ENCODE measurements at places on chromosomes 3 and 15.

DNA sequence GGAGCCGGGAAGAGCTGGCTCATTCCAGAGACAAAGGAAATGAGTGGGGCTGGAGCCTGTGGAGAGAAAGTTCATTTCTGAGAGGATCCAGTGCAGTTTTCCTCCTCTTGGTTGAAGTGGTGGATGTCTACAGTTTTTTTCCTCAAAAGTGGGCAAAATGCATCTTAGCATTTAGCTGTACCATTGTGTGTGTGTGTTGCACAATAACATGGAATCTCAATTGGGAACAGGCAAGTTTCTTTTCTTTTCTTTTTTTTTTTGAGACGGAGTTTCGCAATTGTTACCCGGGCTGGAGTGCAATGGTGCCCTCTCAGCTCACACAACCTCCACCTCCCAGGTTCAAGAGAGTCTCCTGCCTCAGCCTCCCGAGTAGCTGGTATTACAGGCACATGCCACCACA, 101.5 kb upstream of the UBE2E1 start:
- no peak for DNase-seq

DNA sequence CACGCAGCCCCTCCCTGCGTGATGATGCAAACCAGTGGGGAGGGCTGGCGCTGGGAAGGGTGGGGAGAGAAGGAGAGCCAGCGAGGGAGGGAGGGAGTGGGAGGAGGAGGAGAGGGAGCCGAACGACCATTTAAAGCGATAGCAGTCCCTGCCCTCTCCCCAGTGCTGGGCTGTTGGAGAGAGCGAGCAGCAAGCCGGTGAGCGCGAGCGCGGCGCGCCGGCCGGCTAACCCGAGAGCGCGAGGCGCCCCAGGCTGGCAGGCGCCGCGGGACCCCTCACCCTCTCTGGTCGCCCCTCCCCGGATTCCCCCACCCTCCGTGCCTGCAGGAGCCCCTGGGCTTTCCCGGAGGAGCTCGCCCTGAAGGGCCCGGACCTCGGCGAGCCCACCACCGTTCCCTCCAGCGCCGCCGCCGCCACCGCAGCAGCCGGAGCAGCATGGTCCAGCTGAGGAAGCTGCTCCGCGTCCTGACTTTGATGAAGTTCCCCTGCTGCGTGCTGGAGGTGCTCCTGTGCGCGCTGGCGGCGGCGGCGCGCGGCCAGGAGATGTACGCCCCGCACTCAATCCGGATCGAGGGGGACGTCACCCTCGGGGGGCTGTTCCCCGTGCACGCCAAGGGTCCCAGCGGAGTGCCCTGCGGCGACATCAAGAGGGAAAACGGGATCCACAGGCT, at the start of gene GRM7:
Gene GRM7 (plus strand): TSS at position 162 of the 671 bp plus-strand sequence.
- DNase-seq = no peak

DNA sequence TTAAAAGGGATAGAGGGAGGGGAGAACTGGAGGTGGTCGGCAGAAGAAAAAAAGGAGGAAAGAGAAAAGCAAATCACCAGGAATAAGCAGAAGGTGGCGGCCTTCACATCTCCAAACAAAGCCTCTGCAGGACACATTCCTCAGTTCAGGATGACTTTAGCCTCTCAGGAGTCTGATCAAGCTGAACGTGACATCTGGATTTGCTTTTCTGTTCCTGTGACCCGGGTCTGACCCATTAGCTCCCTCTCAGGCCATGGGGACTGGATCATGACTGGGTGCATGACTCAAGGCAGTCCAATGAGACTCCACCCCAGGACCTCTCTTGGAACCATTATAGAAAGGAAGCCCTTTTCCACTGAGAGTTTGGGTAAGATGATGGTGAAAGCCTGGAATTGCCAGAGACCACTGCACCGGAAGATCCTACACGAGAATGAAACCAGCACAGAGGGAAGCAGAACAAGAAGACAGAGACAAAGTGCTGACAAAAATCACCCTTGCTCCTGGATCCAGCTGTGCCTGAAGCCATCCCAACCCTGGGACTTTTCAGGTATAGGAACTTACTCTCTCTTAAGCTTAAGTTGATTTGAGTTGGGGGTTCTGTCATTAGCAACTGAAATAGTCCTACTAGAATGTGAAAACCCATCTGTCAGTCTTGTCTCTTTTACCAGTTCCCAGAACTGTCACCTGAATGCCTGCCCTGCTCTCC, 45.4 kb upstream of the RAD18 start:
- no peak for DNase-seq

DNA sequence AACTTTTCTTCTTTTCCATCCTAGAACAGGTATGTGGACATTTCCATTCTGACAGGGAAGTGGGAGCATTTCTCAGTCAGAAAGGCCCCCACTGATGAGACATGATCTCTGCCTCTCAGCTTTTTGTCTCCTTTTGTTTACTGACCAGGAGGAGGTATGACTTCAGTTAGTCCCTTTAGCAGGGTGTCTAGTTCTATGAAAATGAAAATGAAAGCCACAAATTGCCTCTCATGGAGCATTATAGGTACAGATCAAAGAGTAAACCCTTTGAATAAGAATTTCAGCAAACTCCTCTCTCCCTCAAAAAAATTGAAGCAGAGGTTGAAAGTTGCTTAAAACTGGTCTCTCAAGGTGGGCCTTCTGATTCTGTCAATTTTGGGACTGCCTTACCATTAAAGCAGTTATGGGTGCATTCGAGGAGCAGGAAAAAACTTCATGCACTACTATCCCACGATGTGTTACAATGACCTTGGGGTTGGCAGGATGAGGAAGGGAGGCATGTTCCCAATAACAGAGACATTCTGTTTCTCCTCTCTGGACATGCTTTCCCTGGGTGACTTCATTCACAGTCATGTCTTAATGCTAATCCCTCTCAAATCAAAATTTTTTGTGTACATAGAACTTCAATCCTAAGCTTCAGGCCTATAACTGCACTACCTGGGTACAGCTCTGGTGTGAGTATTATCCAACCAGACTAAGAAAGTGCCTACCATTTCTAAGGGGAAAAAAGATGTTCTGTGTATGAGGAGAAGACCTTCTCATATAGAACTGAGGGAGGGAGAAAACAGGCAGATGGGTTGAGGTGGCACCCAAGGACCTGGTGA, 50.6 kb upstream of the TBC1D23 start:
- no peak for DNase-seq

- no peak for DNase-seq
These were observed 481 bp downstream of the MASP1 start for GRCh38 chr3:187291001-187291511.

DNA sequence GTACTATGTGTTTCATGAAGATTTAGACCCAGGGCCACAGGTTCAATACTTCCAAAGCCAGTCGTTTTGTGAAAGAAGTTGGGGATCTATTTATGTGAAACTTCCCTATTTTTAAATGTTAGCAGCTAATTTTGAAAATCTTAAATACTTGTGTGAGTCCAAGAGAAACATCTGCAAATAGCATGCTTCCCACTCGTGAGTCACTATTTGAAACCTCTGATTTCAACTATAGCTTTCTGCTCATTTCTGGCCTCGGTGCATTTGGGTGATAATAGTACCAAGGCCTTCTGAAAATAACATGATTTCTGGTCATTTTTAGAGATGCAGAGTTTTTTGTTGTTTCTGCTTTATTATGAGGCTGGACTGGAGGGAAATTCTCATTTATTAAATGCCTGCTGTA, 110.0 kb downstream of the OPA1 start:
- DNase-seq = no peak

- DNase-seq = no peak
These were observed 180.7 kb downstream of the UBE2E2 start for GRCh38 chr3:23383875-23384274.

DNA sequence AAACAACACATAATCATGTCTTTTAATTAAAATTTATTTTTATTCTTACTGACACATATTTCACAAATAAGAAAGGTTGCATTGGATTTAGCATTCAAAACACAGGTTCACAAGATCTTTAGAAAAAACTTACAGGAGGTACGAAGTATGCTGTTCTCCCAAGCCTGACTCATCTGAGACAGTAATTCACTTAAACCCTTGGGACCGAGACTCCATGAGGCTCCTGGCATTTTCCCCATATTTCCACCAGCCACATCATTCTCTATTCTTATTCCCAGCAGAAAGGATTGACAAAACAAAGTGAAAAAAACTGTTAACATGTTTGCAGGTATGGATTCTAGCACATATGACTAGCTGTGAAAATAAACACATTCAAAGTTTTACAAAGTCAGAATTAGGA, 52.6 kb downstream of the CNTN3 start:
- DNase-seq = no peak

- no peak for DNase-seq
These were observed 42.5 kb downstream of the ATP2B2 start for GRCh38 chr3:10462641-10463532.

DNA sequence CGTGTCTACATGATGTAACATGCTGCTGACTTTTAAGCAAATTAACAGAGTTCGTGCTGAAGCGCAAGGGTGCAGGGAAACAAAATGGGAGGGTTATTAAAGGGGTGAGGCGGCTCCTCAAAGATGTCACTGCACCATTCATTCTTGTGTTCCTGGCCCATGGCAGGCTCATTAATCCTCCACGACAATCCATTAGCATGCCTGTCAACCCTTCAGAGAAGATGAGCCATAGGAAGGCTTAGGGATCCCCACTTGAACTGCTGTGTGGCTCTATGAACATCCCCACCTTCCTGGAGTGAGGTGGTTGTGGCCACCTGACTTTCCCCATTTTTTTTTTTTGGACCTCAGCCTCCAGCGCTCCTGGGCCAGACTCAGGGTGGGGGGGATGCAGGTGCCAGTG, 45.8 kb downstream of the IGF1R start:
- no peak for DNase-seq

- DNase-seq = no peak
These were observed 2.6 kb upstream of the NSMCE3 start for GRCh38 chr15:29272219-29272618.

- DNase-seq = no peak
These were observed 246.7 kb downstream of the RORA start for GRCh38 chr15:60982249-60982910.

DNA sequence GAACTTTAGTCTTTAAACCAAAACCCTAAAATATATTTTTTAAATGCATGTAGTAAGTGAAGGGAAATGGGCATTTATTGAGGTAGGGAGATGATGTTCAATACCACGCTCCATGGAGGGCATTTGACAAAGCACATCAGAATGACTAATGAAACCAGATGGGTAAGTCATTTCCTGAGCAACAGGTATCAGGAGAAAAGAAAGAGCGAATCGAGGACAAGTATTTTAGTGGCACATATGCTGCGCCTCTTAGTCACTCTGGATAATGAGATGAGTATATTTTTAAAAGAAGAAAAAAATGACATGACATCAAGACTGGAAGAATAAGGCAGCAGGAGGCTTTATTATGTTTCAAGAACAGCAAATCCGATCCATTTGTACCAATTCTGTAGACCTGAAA, 129.0 kb upstream of the ARHGEF3 start:
- DNase-seq = no peak

DNA sequence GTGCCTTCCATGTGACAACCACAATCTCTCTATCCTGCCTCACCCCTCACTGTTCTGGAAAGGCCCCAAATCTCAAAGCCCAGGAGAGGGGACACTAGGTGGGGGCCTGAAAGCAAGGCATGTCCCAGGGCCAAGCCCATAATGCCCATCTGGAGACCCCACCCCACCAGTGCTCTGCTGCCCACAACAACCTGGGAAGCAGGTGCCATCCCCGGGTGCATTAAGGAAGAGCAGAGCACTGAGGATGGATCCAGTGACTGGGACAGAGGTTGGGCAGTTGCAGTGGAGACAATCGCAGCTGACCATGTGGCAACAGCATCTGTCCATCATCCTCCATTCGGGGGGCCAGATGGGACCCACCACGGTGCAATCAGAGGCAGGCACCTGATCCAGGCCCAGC, 106.2 kb upstream of the PRR20G start:
- DNase-seq = no peak

- DNase-seq = no peak
These were observed 557.2 kb downstream of the NR2F2 start for GRCh38 chr15:96887730-96888129.

DNA sequence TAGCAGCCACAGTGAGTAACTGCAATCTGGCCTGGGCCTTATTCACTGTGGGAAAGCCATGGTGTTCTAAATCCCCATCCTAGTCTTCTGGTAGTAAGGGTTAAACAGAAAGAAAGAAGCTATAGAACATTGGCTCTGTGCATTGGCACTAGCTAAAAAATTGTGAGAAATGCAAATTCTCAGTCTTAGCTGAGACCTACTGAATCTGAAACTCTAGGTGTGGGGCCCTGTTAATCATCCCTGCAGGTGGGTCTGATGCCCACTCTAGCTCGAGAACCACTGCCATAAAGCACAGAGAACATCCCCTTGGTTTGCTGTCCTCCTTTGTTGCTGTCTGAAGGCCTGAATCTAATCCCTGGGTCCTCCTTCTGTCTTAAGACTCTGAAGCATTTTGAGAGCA, 59.3 kb downstream of the MEIS2 start:
- DNase-seq = no peak

- no peak for DNase-seq
These were observed 28.5 kb upstream of the SLC6A6 start for GRCh38 chr3:14373753-14374376.

GRCh38 chr15:47300596-47300995, 416.7 kb upstream of the SEMA6D start:
- no peak for DNase-seq

- DNase-seq = no peak
These were observed 23.9 kb downstream of the SEC22C start for GRCh38 chr3:42557854-42558253.

DNA sequence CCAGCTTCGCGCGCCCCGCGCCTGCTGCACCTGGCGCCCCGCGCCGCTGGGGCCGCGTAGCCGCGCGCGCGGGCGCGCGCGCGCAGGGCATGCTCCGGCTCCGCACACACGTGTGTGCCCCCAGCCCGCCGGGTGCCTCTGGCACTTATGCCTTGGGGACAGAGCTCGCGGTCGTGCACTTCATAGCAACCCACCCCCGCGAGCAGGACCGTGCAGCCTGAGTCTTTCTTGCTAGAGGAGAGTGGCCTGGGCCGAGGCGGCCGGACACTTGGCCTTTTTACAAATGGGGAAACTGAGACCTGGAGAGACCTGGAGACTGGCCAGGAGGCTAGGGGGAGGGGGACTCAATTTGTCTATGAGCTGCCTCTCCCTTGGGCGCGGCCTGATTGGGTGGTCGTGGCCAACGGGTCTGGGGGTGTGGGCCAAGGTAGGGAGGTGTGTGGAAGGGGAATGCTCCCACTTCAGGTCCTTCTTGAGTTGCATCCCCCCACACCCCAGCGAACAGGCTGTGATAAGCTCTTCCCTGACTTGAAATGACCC, 562 bp downstream of the NBEAL2 start:
- no peak for DNase-seq

- no peak for DNase-seq
These were observed 452.8 kb downstream of the ROBO1 start for GRCh38 chr3:79314962-79315361.

DNA sequence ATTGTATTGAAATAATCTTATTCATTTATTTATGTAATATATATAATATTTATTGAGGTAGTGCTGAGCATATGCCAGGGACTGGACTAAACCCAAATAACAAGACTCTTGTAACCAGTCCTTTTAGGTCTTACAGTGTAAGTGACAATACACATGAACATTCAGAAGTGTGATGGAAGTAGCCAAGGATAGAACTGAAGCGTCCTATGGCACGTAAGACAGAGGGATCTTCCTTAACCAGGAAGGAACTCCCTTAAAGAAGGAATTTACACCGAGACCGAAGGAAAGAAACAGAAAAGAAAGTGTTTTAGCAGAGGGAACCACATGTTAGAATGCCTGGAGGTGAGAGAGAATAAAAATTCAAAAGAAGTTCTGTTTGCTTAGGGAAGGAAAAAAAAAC, 23.6 kb upstream of the CLDN1 start:
- no peak for DNase-seq

GRCh38 chr3:54600441-54601204, 327.2 kb downstream of the LRTM1 start:
- DNase-seq = no peak

- no peak for DNase-seq
These were observed 489.2 kb upstream of the UBE2E2 start for GRCh38 chr3:22713936-22714335.

- DNase-seq = no peak
These were observed 30.7 kb downstream of the LRTM1 start for GRCh38 chr3:54897028-54897711.

Data from prostate gland (tissue), 2 donors.